ENCODE measurements at places on chromosomes 16 and 17.

DNA sequence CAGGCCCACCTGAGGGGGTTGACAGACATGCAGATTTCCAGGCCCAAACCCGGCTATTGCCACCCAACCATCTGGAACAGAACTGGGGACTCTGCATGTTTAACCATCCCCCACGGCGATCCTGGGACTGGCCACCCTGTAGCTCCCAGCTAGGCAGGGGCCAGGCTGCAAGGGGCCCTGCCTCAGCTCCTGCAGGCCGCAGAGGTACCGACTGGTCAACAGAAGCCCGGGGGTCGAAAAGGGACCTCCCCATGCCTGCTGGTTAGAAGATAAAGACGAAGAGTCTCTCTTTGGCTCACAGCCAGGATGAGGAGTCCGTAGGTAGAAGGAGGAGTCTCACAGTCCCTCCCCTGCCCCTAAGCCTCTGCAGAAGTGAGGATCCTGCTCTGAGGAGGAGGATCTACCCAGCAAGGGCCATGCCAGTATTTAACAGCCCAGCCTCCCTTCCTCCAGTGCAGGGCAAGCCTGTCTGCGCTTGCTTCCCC is 223.4 kb upstream of the TNRC6C start:
- DNase-seq, result peak; percentile 98

DNA sequence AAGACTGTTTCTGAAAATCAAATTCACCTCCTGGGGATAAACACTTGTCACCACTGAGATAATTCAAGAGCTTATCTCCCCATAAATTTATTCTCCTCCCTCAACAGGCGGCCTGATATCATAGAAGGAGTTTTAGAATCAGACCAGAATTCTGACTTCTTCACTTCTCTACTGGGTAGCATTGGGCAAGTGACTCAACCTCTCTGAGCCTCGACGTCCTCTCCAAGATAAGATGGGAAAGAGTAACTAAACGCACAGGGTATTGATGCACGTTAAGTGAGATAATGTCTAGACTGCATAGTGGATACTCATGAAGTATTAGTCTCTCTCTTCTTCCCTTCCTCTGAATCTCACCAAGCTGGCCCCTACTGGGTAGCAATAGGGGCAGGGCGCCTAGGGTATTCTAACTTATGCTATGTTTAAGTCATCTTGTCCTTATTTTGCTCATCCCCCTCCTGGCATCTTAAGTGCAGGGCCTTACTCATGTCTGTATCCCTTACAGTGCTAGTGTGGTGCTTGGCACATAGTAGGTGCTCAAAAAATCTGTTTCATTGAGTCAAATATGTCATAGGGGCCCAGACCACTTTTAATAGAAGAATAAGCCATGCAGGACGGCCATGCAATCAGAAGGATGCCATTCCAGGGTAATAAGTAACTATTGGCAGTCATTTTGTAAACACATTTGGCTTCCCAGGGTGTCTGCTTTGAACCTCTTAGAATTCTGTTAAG is 476.4 kb upstream of the CCL2 start:
- no peak for DNase-seq

- DNase-seq, result peak; percentile 66
Measured at GRCh38 chr17:11598274-11599221, at the start of gene DNAH9. Gene DNAH9, plus strand, starts transcription at chr17:11598470. Its CDS starts 29 bp downstream, at chr17:11598499.

- no peak for DNase-seq
Measured at GRCh38 chr16:67021321-67021720, 7.6 kb upstream of the CBFB start.

DNA sequence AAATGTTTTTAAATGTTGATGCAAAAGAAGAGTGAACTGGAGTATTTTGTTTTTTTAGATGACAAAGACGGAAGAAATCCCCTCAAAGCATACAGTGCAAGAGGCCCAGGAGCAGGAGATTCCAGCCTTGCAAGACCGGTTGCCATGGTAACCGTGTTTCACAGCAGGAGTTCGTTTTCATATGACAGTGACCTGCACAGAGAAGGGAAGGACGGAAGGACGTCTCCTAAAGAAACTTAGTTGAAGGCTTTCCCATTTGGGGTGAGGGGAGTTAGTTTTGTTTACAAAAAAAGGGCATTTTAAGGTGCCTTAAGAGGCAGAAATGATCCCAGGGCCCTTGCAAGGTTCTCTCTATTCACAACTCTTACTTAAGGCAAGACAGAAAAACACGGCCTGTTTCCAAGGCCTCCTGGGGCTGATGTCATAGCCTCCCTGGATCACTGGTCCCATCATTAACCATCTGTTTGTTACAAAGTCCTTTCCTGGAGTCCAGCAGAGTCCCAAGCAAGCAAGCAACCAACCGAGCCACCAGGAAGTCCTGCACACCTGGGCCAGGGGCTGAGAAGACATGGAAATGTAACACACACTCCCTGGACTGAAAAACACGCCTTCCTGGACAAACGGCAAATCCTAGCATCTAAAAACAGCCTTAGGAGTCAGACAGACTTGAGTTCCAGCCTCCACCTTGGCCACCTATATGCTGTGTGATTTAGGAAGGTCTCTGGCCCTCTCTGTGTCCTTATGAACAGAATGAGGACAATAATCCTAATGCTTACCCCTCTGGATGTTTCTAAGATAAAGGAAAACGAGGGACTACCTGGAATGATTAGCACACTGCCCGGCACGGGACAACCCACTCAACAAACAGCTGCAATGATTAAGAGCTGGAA is 30.3 kb upstream of the RPH3AL start:
- no peak for DNase-seq

DNA sequence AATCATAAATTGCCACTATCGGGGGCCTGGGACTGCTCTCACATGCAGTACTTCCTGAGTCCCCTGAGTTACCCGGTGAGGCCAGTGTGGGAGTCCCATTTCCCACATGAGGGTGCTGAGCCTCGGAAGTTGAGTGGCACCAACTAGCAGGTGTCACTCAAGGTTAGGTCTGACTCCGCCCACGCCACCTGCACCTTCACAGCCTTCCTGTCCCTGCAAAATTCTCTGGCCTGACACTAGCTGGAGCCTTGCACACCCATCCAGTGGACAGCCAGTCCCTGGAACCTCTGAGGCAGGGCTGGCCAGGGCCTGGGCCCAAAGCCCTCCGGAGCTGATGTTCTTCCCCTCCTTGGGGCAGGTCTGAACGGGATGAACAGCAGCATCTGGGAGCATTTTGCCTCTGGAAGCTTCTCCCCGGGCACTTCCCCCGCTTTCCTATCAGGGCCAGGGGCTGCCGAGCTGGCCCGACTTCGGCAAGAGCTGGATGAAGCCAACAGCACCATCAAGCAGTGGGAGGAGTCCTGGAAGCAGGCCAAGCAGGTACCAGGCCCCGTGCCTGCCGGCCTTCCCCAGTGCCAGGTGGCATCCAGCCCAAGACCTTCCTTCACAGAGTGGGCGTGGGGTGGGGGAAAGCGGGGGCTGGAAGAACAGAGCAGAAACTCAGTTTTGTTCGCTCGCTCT is 21.9 kb downstream of the UNC13D start:
- DNase-seq, result peak; percentile 57
